ENCODE measurements at places on chromosomes 4 and X.
A peak's percentile ranks its signal among the peaks of the same experiment; 100 is the strongest.

DNA sequence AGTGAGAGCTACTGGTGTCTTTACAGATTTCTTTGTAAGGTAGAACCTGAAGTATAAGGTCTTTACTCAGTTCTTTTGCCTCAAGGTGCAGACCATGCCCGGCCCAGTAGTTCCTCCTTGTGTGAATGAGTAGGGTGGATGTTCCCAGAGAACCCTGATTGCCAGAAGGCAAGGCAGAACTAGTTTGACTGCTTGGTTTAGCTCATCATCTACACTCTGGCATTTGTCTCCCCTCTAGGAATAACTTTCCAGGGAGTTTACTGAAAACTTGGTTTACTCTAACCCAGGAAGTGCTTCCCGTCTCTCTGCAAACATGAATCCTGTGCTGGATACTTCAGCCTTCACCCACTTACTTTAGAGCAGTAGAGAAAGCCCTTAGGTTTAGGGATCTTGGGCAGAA, 29.1 kb downstream of the MCUB start:
- no peak for DNase-seq

DNA sequence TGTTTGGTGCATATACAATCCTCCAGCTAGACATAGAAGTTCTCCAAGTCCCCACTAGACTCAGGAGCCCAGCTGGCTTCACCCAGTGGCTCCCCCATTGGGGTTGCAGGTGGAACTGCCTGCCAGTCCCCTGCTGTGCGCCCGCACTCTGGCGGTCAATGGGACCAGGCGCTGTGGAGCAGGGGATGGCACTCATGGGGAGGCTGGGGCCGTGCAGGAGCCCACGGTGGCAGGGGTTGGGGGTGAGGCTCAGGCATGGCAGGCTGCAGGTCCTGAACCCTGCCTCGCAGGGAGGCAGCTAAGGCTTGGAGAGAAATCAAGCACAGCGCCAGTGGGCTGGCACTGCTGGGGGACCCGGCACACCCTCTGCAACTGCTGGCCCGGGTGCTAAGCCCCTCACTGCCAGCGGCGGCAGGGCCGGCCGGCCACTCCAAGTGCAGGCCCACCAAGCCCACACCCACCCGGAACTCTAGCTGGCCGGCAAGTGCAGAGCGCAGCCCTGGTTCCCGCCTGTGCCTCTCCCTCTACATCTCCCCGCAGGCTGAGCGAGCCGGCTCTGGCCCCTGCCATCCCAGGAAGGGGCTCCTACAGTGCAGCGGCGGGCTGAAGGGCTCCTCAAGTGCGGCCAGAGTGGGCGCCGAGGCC, 12.7 kb upstream of the TMPRSS11D start:
- no peak for DNase-seq

- DNase-seq, result peak; percentile 27
These were observed 1.3 kb downstream of the NOP14 start for GRCh38 chr4:2961811-2962441.

GRCh38 chrX:15749642-15750610, 11.9 kb downstream of the CA5B start:
- DNase-seq, result peak; percentile 63

- no peak for DNase-seq
These were observed 294.8 kb downstream of the PACRGL start for GRCh38 chr4:20995015-20995414.

DNA sequence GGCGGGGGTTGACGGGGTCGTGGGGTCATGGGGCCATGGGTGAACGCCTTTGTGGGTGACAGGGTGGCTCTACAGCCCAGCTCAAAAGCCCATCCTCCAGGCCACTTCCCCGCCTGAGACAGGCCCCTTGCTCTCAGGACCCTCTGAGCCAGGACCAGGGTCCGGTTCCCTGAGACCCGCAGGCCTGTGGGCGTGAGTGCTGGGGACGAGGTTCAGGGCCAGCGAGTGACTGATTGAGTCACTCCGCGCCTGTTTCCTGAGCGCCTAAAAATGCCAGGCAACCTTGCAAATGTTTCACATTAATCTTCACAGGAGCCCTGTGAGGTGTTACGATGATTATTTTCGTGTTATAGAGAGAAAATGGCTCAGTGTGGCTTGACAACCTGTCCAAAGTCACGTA, 97.8 kb downstream of the ZNF674 start:
- no peak for DNase-seq

GRCh38 chr4:182448281-182449151, 205.3 kb downstream of the TENM3 start:
- DNase-seq, result peak; percentile 4

DNA sequence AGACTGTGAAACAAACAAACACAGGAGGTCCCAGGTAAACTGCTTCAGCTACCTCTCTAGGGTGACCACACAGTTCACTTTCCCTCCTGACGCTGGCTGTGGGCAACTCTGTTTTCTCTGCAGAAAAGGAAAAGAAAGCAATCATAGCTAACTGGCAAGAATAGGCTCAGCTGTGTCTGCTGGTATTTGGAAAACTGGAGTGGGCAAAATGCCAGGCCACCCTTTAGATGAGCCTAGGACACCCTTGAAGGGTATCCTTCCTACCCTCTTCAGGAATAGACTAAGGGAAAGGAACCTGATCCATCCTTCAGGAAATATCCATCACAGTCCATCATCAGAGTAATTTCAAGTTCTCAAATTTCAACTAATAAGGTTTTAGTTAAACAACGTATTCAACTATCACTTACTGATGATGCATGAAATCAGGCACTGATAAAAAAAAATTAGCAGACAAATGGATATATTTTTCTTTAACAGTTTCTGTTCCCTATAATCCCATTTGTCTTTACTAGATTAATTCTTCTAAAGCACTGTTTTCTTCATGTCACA, 60.9 kb downstream of the CAMK2D start:
- DNase-seq, result no peak

- no peak for DNase-seq
These were observed 161.8 kb upstream of the PCDH18 start for GRCh38 chr4:137694138-137694537.

- no peak for DNase-seq
These were observed 94.1 kb downstream of the DRD5 start for GRCh38 chr4:9875516-9875915.

DNA sequence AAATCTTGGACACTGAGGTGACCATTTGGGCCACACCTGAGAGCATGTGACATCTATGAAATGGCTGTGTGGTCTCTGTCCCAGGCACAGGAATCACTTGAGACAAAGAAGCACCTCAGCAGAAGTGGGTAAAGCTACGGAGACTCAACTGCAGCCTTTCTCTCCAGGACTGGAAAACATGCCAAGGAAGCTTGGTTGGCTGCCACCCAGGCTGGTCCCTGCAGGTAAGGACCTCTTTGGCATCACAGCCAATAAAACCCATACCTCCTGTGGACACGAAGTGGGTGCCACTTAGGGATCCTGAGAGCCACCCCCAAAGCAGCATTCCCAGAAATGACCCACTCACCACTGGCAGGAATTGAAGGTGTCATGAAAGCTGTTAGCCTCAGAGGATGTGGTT, 74.6 kb downstream of the LEF1 start:
- no peak for DNase-seq

GRCh38 chr4:133624744-133625143, 475.6 kb downstream of the PCDH10 start:
- no peak for DNase-seq

DNA sequence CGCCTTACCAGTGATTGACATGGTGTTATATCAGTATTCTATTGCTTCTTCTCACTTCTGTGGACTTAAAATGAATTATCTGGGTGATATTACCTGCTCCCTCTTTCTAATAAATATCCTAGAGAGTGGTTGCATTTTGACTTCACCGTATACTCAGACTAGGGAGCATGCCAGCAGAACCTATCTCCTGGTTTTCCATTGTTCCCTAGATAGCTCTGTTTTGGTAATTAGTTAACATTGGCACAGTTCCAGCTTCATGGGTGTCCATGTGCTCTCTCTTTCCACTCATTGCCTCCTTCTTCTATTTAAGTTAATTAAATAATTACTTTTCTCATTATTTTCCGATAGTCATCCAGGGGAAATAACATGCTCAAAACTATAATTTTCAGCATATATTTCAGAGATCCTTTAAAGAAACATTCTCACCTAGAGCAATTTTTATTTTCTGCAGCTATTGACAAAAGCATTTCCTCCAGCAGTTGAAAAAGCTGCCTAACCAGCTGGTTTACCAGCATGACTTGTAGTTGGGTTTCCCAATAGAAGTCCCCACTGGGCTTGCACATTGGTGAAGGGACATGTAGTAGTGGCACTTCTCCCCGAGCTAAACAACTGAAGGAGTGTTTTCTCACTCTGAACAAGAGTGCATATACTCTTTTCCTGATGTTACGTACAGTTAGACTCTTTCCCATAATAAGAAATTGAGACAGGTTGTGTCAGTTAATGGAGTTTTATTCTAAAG, 27.9 kb upstream of the PAPSS1 start:
- DNase-seq, result no peak

DNA sequence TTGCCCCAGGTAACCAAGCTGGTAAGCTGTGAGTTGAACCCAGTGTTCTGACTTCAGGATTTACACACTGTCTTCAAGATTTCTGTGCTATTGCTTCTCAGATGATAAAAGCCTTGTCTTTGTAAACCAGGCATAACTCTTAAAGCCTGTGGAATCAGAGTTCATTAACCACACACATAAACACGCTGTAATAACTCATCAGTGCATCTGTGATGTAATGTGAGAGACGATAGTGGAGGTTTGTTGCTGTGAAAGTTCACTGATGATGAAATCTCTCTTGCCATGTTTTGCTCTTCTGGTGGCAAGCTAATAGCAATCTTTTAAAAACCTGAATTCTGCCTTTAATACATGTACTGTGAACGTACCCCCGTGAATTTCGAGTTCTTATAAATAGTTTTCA, 41.5 kb downstream of the CLCN4 start:
- DNase-seq, result no peak

- no peak for DNase-seq
These were observed 562.4 kb downstream of the KCTD8 start for GRCh38 chr4:43886196-43886595.

DNA sequence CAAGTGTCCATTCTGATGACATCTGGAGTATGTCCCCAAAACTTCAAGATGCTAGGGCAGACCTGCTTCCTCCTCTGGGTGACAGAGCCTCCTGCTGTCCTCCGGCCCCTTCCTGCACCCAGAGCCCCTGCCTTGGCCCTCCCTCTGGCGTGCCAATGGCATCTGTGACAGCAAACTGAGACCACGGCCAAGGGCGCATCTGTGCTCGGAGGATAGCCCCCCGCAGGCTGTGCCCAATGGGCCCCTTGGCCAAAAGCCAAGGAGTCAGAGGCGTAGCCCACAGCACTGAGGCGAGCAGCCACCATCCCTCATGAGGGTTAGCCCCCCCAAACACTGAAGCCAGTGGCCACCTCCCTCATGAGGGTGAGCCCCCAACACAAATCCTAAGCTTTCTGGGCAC, 7.9 kb downstream of the LRPAP1 start:
- no peak for DNase-seq

DNA sequence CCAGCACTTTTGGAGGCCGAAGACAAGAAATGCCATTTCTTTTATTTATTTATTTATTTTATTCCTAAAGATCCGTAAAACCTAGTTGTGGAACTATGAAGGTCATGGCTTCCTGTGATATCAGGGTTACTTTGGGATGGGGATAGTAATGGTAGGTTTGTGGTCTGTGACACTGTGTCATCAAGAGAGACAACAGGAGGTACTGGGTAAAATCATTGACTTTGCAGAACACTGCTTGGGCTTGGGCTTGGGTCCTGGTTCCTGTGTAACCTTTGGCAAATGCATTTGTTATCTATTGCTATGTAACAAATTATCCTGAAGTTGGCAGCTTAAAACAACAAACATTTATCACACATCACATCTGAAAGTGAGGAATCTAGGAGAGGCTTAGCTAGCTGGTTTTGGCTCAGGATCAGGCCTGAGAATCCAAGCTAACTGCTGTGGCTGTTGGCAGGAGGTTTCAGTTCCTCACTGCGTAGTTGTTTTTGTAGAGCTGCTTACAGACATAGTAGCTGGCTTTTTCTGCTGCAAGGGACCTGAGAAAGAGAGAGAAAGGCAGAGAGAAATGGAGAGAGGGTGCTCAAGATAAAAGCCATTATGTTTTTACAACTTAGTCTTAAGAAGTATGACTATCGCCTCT, 576.4 kb upstream of the SLIT2 start:
- no peak for DNase-seq
